T-helper 2 cell (primary cell): ENCODE measurements at places on chromosomes 13 and 19.
A peak's percentile ranks its signal among the peaks of the same experiment; 100 is the strongest.

- no peak for DNase-seq
These were observed 4.9 kb upstream of the DMKN start for GRCh38 chr19:35518313-35518712.

- DNase-seq: no peak
These were observed 41.4 kb upstream of the SERP2 start for GRCh38 chr13:44331912-44332851.

- no peak for DNase-seq
These were observed 8.8 kb downstream of the FZR1 start for GRCh38 chr19:3514930-3515329.

DNA sequence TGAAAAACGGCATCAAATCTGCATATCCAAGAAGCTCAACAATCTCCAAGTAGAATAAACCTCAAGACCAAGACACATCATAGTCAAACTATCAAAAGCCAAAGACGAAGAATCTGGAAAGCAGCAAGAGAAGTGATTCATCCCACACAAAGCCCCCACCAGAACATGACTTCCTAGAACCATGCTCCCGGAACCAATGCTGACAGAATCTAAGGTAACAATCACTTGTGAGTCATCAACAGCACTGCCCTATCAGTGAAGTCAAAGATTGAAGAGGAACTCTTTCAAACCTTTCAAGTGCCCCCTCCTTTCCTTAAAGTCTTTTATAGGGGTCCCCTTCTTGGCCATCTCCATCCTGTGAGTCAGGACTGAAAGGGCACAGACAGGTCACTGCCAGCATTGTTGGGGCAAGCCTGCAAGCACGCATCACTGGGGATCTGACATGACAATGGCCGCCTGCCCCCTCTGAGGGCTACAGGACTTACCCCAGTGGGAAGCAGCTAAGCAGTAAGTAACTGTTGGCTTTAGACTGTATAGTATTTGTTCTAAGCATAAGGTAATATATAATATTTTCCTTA is at the start of gene CCDC70:
TSS of gene CCDC70 (plus strand) at position 247 of the 578 bp plus-strand sequence. CDS start 3,443 bp downstream, outside the sequence.
- no peak for DNase-seq

DNA sequence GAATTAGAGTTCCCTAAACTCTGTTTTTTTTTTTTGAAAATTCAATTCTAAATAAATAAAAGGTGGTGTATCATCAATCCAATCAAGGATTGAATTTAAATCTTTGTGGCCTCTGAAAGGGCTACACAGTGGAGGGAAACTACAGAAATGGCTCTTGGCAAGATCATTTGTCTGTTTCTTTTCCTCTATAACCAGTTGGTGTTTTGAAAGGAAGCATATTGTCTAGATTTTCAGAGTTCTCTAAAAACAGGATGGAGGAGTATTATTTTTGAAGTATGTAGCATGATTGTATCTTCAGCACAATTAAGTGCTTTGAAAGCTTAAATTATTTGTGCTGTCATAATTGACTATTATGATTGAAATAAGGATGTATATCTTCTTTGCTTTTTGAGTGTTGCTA is 29.8 kb downstream of the WASF3 start:
- DNase-seq: no peak

DNA sequence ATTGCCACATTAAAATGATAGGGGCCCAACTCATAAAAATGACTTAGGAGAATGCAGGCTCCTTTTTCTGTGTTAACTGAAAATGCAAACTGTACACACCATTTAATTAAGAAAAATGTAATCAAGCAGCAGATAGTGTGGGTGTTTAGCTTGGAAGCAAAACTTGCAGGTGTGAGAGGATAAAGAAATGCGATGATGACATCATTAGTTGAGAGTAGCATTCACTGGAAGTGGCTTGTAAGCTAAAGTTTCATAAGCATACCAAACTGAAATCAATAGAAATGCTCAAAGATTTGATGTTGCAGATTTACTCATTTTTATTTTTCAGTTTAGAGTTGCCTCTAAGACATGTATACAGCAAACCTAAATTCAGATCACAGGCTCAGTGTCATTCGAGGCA is 86.6 kb downstream of the PRR20E start:
- DNase-seq: no peak

DNA sequence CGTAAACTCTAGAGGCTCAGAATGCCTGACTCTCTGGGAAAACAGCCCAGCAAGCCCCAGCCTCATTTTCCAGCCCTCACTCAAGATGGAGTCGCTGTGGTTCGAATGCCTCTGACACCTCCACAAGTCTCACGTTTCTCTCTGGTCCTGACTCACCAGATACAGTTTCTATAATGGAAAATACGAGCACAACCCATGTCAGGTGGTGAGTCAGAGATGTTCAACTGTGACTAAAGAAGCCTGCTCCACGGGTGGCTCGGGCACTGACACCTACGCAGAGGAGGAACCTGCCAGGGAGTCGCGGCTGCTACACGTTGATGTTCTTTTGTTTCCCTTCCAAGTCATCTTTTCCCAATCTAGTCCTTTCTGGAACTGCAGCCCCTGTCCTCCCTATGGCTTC is 87.1 kb upstream of the STK24 start:
- DNase-seq: peak; percentile 34

DNA sequence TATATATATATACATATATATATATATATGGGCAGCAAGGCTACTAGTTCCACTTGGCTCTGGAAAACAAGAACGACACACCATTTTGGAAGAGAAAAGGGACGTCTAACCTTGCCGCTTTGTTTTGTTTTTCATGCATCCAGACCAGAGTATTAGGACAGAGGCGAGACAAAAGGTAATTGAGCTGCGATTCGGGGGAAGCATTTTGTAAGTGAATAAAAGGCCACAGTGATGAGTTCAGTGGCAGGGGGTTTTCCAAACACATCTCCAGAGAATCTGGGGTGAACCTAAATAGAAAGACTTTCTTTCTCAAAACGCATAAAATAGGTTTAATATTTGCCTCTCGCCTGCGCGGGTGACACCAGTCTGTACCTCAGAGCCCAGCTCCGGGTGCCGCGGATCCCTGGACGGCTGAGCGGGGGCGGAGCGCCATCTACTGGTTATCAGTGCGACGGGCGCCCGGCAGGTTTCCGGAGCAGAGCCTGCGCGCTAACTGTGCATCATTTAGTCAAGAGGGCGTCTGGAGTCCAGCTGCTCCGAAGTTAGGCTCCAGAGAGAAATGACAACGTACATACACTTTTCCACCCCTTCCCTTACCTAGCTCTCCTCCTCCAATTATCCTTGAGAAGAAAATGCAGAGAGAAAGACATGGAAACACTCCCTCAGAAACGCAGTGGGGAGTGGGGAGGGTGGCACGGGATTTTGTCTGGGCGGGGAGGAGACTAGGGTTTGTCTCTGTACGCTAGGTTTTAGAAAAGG is 262.3 kb downstream of the TBC1D4 start:
- DNase-seq: peak; percentile 64

DNA sequence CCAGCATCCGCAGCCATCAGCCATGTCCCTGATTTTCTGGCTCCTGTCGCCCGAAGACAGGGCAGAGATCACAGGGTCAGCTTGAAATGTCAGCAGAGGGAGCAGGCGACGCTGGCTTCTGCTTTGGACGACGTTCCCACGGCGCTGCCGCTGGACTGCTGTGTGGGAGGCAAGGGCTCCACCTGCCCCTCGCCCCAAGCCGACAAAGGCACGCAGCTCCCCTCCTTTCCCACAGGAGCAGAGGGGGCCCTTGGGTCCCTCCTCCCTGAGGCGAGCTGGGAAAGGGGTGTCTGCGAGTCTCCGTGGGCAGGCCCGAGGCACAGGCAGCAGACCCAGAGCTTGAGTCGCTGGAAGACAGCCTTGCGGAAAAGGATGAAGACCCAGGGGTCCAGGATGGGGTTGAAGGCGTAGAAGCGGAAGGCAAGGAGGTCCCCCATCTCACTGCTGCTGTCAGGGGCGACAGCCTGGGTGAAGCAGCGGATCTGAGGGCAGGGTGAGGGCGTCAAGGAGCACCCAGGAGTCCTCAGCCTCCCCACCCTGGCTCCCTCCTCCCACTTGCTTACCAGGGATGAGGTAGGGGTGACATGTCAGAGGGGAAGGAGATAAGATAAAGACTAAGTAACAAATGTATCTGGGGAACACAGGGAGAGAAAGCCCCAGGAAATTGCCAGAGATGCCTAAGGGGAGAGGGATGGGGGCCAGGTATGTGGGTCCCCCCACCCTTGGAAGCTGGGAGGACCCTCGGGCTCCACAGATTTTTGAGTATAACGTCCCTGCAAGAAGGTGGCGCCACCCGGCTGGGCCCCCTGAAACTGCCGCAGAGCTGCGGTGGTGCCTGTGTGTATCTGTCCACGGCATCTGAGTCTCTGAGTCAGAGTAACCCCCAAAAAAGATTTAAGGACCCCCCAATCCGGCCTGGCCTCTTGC is 3.4 kb downstream of the PTGIR start:
- DNase-seq: no peak

DNA sequence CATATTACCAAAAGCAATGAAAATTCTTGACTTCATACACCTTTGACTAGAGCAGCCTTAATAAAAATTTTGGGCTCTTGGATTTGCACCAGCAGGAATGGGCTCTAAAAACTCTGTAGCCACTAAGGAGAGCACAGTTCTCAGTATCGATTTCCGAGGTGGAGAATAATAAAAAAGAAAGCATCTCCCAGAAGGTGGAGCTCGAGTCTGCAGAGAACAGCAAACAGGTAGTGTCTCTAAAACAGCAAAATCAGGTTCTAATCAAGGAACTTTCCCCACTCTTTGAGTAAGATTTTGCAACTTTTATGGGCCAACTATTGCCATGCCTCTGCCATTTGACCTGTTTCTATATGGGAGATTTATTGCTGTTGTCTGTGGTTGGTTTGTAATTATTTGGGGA is 258.7 kb upstream of the GPC6 start:
- DNase-seq: no peak

GRCh38 chr13:40363653-40364052 is 302.8 kb downstream of the FOXO1 start:
- no peak for DNase-seq

GRCh38 chr19:51259348-51260245 is 8.7 kb downstream of the SIGLECL1 start:
- DNase-seq: peak; percentile 16

DNA sequence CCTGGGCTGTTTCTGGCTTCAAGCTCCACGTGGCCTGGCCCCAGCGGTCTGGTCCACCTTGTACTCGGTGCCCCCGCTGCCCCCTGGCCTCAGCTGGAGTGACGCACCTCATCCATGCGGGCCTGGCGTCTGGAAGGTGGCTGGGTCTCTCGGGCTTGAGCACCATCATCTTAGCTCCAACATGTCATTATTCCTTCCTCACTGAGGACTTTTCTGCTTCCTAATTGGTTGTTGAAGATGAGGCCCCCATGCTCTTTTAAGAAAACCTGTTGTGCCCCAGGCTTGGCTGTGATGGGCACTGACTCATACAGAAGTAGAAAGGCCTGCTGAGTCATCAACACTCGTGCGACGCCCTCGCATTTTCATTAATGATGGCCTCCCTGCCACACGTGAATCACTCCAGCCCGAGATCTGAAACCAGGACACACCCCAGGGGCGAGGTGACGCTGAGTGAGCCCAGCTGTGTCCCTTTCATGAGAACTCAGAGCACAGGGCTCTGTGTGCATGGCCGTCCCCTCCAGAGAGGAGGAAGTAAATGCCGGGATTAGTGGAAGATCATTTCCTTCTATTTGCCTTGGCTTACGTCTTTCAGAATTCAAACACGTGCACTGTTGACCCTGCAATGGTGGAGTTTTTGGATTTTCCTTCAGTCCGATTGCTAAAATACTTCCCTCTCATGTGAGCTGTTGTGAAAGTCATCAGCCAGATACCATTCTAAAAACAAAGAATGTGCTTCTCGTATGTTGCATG is 14.0 kb upstream of the GJA3 start:
- no peak for DNase-seq

DNA sequence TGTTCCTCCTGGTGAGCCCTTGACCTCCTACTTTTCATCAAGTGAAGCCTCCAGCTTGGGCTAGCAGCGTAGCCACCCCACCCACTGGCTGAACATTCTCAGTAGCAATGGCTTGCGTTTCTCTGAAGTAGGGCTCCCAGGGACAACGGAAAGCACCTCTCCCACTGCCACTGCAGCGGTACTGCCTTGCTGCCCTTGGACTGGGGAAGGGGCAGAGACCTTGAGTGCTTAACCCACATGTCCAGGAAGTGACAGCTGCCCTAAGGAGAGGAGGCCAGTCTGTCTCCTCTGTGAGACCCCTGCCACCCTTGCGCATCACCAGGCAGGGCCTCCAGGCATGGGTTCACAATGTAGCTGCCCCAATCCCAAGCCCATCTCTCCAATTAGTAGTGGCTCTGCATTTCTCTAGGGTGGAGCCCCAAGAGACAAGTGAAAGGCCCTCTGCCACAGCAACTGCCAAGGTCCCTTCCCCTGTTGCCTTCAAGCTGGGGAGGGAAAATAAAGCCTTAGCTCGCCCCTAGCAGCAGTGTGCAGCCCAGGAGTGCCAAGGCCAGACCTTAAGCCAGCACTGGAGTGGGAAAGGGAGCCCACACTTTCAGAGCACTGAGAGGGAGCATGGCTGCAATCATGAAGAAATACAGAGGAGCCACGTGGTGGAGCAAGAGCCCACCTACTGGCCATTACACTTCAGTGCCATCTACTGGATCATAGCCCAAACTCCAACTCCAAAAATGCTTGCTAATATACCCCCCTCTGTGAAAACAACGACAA is 175.9 kb upstream of the TRPC4 start:
- DNase-seq: no peak

GRCh38 chr19:36819130-36819630 is 19.0 kb downstream of the ZNF790 start:
- no peak for DNase-seq

DNA sequence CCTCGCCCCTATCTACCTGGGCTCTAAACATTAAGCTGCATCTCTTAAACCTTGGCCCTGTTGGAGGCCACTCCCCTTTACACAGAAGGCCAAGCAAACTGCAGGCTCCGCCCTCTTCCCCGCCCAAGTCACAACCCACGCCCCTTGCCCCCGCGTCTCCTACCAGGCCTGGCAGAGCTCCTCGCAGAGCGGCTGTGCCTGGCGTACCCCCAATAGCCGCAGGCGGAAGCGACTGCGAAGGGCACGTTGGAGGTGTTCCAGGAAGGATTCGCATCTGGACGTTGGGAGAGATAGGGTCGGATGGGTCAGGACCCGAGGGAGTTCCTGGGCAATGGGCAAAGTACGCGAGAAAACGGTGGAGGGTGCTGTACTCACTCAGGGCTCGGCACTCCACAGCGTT is 5.9 kb downstream of the RTBDN start:
- no peak for DNase-seq

GRCh38 chr13:108915095-108915633 is 285.8 kb downstream of the MYO16 start:
- DNase-seq: no peak

DNA sequence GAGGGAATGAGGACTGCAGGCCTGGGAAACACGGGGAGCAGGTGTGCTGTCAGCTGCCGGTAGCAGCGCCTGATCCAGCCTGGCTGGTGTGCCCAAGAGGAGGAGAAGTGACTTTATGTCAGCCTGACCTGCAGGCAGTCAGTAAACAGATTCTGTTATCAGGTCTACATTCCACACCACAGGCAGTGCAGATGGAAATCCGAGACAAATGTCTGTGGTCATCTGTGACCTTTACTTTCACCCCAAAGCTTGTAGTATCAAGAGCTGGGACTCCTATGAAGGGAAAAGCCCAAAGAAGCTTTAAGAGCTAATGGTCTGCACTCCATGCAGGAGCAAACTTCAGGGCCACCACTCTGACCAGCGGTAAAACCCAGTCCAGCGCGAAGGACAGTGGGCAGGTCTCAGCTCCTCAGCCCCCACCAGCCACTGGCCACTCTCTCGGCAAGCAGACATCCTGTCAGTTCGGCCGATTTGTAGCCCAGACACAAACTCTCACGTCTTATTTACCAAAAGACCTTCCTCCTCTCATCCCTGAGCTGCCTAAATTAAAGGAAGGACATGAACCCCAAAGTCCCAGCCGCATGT is 7.7 kb downstream of the EPS15L1 start:
- no peak for DNase-seq

- no peak for DNase-seq
These were observed 125.0 kb upstream of the NBEA start for GRCh38 chr13:34816908-34817665.

GRCh38 chr13:108263621-108264355 is 5.7 kb upstream of the TNFSF13B start:
- DNase-seq: no peak
